ENCODE measurements at places on chromosomes 7 and 10.

- DNase-seq, result no peak
Measured at GRCh38 chr10:65911151-65911835, 1014.5 kb upstream of the LRRTM3 start.

DNA sequence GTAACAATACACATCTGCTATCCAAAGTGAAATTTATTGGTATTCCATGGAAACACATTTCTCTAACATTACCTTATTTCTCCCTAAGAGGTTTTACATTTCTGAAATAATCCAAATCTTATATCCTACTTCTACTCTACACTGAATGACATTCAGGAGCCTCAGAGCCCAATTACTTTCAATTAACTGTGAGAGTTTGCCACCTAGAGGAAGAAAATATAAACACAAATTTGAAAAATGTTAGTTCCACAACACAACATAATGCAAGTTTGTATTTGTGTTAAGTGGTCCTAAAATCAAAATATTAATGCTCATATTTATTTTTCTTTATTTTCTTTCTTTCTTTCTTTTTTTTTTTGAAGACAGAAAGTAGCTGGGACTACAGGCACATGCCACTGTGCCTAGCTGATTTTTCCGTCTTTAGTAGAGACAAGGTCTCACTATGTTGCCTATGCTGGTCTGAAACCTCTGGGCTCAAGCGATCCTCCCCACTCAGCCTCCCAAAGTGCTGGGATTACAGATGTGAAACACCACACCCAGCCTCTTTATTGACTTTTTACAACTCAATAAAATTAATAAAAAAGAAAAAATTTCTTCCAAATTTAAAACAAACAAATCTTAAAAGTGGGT lies 46.0 kb downstream of the ATAD1 start:
- peak; percentile 55 for DNase-seq

DNA sequence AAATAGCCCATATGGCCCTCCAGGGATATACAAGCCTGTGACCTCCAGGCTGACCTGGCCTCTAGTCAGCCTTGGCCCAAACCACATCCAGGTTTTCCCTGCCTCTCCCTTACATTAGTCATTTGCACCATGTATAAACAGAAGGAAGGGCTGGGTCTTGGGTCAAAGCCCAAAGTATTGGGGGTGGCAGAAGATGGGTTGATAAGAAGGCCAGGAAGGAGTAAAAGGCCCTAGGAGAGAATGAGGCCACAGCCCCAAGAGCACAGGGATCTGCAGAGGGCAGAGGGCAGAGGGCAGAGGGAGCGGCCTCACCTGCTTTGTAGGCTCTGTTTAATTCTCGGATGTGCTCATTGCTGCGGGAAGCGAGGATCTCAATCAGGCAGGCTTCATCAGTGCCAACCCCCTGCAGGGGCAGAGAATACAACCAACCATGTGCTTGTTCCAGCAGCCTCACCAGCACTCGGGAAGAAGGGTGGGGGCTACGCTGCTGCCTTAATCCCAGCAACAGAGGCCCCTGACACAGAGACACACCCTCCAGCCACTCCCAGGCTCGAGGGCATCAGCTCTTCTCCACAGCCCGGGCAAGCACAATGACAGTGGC lies 31.3 kb downstream of the PLAC9 start:
- DNase-seq, result no peak

DNA sequence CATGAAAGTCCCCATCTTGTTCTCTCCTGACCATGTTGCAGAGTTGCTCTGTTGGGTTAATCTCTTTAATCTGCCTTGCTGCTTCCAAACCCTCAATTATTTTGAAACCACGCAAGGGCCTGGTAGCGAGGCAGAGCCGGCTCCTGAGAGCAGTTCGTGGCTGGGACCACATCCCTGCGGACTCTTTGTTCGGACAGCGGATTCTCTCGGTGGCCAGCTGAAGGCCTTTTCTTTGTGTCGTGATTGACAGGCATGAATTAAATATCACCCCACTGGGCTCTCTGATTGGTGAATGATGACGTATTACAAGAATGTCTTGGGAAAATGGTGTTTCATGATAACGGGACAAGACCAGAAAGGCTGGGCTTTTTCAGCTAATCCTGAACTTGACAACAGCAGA lies 66.9 kb upstream of the ARHGAP21 start:
- no peak for DNase-seq

- DNase-seq, result no peak
Measured at GRCh38 chr7:3067606-3068380, 24.1 kb upstream of the CARD11 start.

- DNase-seq, result no peak
Measured at GRCh38 chr7:95929710-95930280, 157.4 kb downstream of the DYNC1I1 start.

DNA sequence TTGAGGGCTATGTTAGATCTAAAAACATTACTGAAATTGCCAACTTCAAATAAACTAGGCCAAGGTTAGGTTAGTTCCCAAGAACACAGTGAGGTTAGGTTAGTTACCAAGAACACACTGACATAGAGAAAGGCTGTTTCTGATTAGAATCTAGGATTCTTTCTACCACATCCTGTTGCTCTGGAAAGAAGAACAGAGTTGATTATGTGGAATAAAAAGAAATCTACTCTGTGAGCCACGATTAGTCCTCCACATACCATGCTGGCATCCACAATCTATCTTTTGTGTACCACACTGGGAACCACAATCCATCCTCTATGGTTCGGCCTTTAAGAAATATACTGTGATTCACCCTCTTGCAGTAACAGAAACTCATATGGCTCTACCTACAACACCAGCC lies 91.4 kb downstream of the LRRTM3 start:
- DNase-seq, result no peak

- no peak for DNase-seq
Measured at GRCh38 chr7:25978466-25978865, 173.5 kb upstream of the NFE2L3 start.

- DNase-seq, result no peak
Measured at GRCh38 chr7:7768977-7769709, 50.7 kb upstream of the RPA3 start.

DNA sequence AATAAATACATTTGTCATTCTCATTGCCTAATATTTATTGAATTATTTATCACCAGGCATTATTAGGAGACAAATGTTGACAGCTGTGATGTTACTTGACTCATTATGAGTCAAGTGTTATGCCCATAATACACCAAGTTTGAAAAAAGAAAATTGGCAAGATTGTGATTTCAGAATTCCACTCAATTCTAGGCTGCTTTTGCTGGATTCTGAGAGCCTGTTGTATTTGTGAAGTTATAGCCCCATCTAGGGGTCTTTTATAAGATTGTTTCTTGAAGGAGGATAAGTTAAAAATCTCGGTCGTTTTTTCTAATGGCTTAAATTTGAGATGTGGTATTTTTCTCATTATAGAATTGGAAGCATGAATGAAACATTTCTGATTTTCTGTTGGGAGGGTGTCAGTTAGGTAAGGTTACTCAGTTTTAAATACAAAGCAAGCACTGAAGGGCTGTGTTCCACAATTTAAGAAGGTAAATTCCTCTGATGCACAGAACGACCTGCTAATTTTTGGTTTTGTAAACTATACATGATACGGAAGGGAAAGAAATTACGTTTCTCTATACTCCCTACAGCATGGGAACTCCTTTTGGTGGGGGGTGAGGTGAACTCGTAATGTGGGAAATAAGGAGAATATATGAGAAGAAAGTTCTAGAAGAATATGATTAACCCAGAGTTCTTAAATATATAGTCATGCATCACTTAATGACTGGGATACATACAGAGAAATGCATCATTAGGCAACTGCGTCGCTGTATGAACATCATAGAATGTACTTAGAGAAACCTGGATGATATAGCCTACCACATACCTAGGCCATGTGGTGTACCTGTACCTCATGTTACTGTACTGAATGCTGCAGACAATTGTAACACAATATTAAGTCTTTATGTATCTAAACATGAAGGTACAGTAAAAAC lies 2.6 kb downstream of the STK31 start:
- DNase-seq, result peak; percentile 58
